SJSA1 (cell line): ENCODE measurements at places on chromosomes 16 and 17. TPM values are rescaled to one million over a fixed set of nuclear protein-coding genes. Genes with fewer than 3 reads are reported as not detected.

Gene CCT6B
- total RNA-seq, result 0.84 and 1.9 TPM in 2 replicates

- 0 out of 2 replicates have a peak, but pooled peaks cover 5% of the 10 kb centered on the region for H3K36me3 ChIP-seq
- H3K27ac ChIP-seq, result no peak overlapping the region
- H3K4me3 ChIP-seq, result no peak overlapping the region
- no peak for DNase-seq
- peaks cover 12% of the 10 kb centered on the region for H3K4me1 ChIP-seq
Observed at GRCh38 chr16:11073407-11073999, 129.1 kb downstream of the CLEC16A start.

DNA sequence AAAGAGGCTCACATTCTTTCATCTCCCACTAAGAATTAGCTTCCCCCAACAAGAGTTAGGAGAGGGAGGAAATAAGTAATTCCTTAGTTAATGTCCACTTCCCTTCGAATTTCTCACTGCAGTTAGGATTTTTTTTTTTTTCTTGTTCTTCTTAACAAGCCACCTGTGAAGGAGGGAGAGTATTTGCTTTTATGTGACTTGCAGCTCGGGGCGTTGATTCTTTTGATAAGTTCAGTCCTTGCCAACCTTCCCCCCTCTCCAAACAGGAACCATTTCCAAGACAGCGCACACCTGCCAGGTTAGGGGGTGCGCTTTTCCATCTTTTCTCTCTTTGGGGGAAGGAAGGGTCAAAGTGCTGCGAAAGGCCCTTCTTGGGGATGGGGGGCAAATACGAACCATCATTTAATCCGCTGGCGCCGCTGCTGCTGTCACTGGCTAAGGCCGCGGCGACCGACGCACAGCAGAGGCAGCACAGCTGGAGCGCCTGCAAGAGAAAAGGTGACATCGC is 758 bp downstream of the ADAMTS18 start:
- no peak for DNase-seq
- peaks cover 31% of the 10 kb centered on the region for H3K27me3 ChIP-seq

DNA sequence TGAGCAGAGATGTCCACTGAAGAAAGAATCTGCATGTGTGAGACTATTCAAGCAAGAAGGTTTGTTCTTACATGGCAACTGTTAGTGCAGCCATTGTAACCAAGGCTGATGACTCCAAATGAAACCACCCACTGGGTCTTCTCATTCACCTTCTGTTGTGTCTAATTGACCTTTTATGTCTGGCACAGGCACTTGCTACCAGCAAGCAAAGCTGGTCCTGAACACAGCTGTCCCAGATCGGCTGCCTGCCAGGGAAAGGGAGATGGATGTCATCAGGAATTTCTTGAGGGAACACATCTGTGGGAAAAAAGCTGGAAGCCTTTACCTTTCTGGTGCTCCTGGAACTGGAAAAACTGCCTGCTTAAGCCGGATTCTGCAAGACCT is 3.6 kb downstream of the CDC6 start:
- H3K27ac ChIP-seq, result no peak overlapping the region
- peaks cover 74% of the 10 kb centered on the region for H3K36me3 ChIP-seq
- no peak for DNase-seq
- peaks cover 11% of the 10 kb centered on the region for H3K4me1 ChIP-seq

Gene IL17C
- total RNA-seq, result not detected in 2 replicates
